ENCODE measurements at places on chromosomes 7 and 10. TPM values are rescaled to one million over a fixed set of nuclear protein-coding genes. Genes with fewer than 3 reads are reported as not detected.

The TSC22D4 gene
- 46.9 TPM for total RNA-seq

GRCh38 chr7:113548561-113548960 lies 370.2 kb downstream of the PPP1R3A start:
- no peaks in the 10 kb centered on the region for H3K36me3 ChIP-seq
- DNase-seq, result no peak
- no peak overlapping the region for H3K27ac ChIP-seq
- H3K27me3 ChIP-seq, result peaks cover 12% of the 10 kb centered on the region
- H3K4me1 ChIP-seq, result no peaks in the 10 kb centered on the region

DNA sequence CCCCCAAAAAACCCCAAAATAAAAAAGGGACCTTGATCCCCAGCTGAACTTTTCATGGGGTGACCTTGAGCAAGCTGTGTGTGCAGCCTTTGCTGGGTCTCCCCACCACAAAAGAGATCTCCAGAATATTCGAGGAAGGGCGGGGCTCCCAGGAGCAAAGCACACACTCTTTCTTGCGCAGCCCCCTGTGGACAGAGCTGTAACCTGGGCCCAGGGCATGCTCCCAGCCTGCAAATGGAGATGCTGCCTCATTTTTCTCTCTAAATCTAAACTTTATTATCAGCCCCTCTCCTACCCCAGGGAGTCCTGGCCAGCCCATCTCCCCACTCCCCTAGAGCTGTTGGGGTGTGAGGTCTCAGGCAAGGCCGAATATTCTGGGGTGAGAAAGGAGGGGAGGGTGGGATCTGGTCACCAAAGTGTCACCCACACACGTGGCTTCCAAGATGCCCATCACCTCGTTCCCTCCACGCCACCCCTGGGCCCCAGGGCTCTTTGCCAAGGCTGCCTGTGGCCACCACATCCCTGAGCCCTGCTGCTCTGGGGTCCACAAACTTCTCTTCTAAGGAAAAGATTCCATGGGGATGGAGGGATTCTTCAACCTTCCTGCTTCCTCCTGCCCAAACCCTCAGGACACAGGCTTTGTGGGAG lies 1.7 kb upstream of the CALML3 start:
- H3K4me3 ChIP-seq, result no peak overlapping the region
- H3K4me1 ChIP-seq, result no peaks in the 10 kb centered on the region
- DNase-seq, result no peak
- H3K27ac ChIP-seq, result no peak overlapping the region
- H3K27me3 ChIP-seq, result peaks cover 11% of the 10 kb centered on the region

The NANOS1 gene
- 9.1 TPM for total RNA-seq

- H3K27me3 ChIP-seq, result peaks cover 78% of the 10 kb centered on the region
- no peak for DNase-seq
- H3K4me1 ChIP-seq, result peaks cover 7% of the 10 kb centered on the region
- H3K36me3 ChIP-seq, result no peaks in the 10 kb centered on the region
Observed at GRCh38 chr10:114239994-114240345, 916 bp downstream of the VWA2 start.

GRCh38 chr10:76168437-76168836 lies 737.0 kb downstream of the LRMDA start:
- no peak overlapping the region for H3K27ac ChIP-seq
- peaks cover 4% of the 10 kb centered on the region for H3K36me3 ChIP-seq
- H3K27me3 ChIP-seq, result peaks cover 51% of the 10 kb centered on the region
- H3K4me1 ChIP-seq, result no peaks in the 10 kb centered on the region

GRCh38 chr7:77328669-77329068 lies 87.5 kb downstream of the GSAP start:
- H3K4me1 ChIP-seq, result peaks cover 26% of the 10 kb centered on the region
- peak overlapping the region; percentile 27 for H3K27ac ChIP-seq
- no peak for DNase-seq
- H3K27me3 ChIP-seq, result no peaks in the 10 kb centered on the region
- H3K4me3 ChIP-seq, result no peak overlapping the region
- H3K36me3 ChIP-seq, result no peaks in the 10 kb centered on the region

DNA sequence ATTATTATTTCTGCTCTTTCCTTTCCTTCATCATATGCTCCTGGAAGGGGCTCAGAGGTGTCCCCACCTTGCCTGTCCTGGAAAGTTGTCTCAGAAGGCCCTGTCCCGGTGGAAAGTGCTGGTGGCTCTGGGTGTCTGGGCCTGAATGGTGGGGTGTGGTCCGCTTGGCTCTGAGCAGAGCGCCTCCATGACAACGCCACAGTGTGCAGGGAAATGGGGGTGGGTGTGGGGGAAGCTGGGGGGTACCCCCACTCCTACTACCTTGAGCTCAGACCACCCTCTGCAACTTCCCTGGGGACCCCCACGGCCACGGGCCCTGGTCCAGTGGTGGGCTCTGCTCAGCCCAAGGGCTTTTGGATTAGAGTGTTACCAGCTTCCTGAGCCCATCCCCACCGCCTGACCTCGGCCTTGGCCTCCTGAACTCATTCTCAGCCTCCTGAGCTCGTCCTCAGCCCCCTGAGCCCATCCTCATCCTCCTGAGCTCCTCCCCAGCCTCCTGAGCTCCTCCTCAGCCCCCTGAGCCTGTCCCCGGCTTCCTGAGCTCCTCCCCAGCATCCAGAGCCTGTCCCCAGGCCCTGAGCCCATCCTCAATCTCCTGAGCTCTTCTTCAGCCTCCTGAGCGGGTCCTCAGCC lies 106.4 kb upstream of the FAM20C start:
- no peak overlapping the region for H3K4me3 ChIP-seq
- no peaks in the 10 kb centered on the region for H3K36me3 ChIP-seq
- peaks cover 5% of the 10 kb centered on the region for H3K27me3 ChIP-seq
- DNase-seq, result peak; percentile 76

The FAM241B gene
- total RNA-seq, result 3.4 TPM

- H3K27me3 ChIP-seq, result peaks cover 2% of the 10 kb centered on the region
- no peaks in the 10 kb centered on the region for H3K4me1 ChIP-seq
- no peak overlapping the region for H3K4me3 ChIP-seq
- H3K36me3 ChIP-seq, result no peaks in the 10 kb centered on the region
- H3K27ac ChIP-seq, result no peak overlapping the region
Observed at GRCh38 chr10:118809357-118810220, 54.8 kb upstream of the CACUL1 start.

- no peaks in the 10 kb centered on the region for H3K36me3 ChIP-seq
- peaks cover 15% of the 10 kb centered on the region for H3K4me1 ChIP-seq
- H3K27me3 ChIP-seq, result no peaks in the 10 kb centered on the region
- no peak overlapping the region for H3K27ac ChIP-seq
Observed at GRCh38 chr7:36153571-36154097, 580 bp downstream of the EEPD1 start.

The MOGAT3 gene
- not detected for total RNA-seq

DNA sequence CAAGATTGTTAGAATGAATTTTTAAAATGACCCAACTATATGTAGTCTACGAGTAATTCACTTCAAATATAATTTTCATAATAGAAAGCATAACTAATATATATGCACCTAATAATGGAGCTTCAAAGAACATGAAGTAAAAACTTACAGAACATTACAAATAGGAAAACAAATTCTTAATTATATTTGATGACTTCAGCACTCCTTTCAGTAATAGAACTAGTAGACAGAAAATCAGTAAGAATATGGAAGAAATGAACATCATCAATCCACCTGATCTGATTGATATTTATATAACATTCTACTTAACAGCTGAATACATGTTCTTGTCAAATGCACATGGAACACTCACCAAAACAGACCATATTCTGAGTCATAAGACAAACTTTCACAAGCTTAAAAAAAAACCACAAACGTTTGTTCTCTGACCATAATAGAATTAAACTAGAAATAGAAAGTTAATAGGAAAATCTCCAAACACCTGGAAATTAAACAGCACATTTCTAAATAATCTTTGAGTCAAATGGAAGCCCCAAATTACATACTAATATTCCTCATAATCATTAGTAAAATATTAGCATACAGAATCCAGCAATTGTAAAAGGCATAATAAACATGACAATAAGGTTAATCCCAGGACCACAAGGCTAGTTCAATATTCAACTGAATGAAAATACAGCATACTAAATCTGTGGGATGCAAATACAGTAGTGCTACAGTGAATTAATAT lies 48.0 kb downstream of the BRAF start:
- peaks cover 5% of the 10 kb centered on the region for H3K36me3 ChIP-seq
- no peak for DNase-seq
- H3K4me1 ChIP-seq, result peaks cover 25% of the 10 kb centered on the region
- H3K27me3 ChIP-seq, result no peaks in the 10 kb centered on the region
- no peak overlapping the region for H3K4me3 ChIP-seq

The PROSER2 gene
- 8.8 TPM for total RNA-seq

The H2BK1 gene
- total RNA-seq, result 1.1 TPM

DNA sequence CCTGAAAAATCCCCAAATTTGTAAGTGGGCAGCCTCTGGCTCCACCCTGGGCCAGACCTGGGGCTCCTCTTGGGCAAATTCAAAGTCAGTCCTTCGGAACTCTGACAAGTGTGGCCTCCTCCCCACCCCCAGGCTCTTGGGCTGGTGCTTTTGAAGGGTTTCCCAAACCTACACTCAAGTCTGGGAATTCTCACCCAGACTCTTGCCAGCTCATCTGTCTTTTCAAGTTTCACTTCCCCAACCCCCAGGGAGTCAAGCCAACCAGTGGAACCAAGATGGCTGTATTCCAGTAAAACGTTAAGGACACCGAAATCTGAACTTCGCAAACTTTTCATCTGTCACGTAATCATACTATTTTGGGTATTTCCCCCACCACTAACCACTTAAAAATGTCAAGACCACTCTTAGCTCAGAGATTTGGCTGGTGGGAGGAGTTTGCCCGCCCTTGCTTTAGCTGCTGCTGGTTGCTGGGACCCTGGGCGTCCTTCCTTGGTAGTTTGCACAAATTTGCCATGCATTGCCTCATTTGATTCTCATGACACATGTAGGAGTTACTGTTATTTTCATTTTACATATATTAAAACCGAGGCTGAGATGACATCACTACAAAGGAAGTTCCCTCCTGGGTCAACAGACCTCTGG lies 1.7 kb upstream of the MYO1G start:
- DNase-seq, result no peak
- no peak overlapping the region for H3K4me3 ChIP-seq
- H3K27ac ChIP-seq, result peak overlapping the region; percentile 68
- H3K27me3 ChIP-seq, result no peaks in the 10 kb centered on the region
- H3K36me3 ChIP-seq, result peaks cover 22% of the 10 kb centered on the region

GRCh38 chr10:87776328-87776727 lies 41.7 kb downstream of the ATAD1 start:
- H3K4me1 ChIP-seq, result peaks cover 13% of the 10 kb centered on the region
- H3K36me3 ChIP-seq, result peaks cover 20% of the 10 kb centered on the region
- no peak overlapping the region for H3K4me3 ChIP-seq

DNA sequence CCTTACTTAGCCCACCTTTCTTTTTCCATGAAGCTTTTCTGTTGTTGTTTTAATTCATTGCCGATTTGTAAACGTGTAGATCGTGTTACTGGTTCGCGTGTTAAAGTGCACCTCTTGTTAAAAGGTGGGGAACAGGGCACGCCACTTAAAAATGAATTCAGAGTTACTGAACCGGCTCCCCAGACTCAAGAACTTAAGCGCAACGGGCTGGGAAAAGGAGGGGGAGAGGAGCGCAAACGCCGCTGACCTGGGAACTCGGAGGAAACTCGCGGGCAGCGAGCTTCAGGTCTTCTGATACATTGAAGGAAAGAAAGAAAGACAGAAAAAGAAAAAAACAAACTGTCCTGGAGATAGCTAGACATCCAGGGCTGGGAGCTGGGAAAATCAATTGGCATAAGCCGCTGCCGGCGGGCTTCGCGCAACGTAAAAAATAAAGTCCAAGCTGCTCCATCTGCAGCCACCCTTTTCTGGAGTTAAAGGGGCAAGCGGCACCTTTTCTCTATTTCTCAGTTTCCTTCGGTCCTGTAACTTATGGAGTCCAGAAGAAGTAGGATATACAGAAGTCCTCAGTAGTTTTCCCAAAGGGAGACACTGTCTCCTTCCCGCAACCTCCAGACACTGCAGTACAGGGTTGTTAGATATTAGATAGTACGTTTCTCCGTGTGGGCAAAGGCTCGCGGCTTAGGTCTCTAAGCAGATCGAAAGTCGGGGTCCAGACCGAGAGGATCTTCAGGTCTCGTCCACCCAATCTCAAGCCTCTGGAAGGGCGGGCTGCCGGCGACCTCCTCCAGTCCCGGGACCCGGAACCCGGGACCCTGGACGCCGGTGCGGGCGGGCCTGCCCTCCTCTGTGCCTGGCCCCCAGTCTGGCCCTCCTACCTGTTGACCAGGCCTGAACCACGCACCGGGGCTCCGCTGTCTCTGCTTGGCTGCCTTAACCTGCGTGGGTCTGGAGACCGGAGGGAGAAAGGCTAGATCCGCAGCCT lies 1.8 kb upstream of the DLX6 start:
- peaks cover 33% of the 10 kb centered on the region for H3K4me1 ChIP-seq
- peaks cover 81% of the 10 kb centered on the region for H3K27me3 ChIP-seq
- no peaks in the 10 kb centered on the region for H3K36me3 ChIP-seq

- H3K4me1 ChIP-seq, result peaks cover 2% of the 10 kb centered on the region
- no peak overlapping the region for H3K4me3 ChIP-seq
- no peaks in the 10 kb centered on the region for H3K36me3 ChIP-seq
- H3K27ac ChIP-seq, result no peak overlapping the region
- no peak for DNase-seq
- H3K27me3 ChIP-seq, result peaks cover 1% of the 10 kb centered on the region
Observed at GRCh38 chr7:3033581-3033980, 10.1 kb downstream of the CARD11 start.

DNA sequence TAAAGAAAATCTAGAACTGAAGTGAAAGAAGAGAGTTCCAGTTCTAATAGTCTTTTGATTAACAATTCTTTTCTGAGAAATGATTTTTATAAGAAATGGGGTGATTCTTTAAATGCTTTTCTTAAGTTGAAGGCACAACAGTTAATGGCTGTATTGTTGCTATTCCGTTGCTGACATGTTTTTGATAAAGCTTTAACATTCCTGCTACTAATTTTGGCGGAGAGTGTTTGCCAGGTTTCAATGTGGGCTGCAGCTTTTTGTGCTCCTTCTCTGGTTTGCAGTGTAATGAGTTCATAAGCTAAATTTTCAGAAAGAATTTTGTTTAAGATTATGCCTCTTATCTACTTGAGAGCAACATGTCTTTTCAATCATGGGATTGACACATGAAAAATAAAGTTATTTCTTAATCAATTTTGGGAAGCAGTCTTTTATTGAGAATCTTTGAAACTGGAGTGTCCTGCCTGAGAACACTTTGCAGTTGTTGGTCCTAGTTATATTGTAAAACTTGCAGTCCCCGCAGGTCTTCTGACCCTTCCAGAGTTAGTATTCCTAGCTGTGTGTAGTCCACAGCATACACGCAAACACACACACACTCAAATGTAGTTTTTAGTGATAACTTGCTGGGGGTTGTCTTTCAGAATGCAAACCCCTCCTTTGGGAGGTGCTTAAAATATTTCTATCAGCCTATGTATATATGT lies 56.7 kb downstream of the COL17A1 start:
- H3K27me3 ChIP-seq, result no peaks in the 10 kb centered on the region
- H3K36me3 ChIP-seq, result peaks cover 21% of the 10 kb centered on the region
- H3K27ac ChIP-seq, result no peak overlapping the region
- DNase-seq, result no peak

The ANKRD1 gene
- 4.9 TPM for total RNA-seq
